ENCODE measurements at places on chromosomes 7 and 10.
A peak's percentile ranks its signal among the peaks of the same experiment; 100 is the strongest.

DNA sequence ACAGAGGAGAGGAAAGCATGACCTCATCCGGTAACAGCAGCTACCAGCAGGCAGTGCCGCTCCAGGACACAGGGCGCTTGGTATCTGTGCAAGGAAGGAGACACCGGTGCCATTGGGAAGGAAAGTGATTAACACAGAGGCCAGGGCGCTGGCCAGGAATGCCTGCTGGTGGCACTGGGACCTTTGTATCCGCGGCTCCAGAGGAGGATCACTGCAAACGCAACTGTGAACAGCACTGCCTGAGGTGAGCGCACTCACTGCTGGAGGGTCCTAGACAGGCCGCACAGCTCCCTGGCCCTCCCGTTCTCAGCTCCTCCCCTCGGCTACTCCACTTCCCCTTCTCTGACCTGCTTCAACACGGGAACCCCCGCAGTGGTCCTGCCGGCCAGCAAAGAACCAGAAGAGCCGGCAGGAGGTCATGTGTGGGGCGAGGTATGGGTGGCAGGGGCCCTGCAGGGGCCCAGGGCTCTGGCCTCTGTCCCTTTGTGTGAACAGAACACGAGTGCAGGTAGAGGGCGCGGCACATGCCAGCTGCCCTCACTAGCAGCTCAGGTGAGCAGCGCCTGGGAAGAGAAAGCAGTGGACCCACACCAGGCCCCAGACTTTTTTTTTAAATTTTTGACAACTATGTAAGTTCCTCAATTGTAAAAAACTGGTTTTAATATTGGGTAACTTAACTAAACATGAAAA is 107.6 kb downstream of the VIPR2 start:
- no peaks in the 10 kb centered on the region for H3K36me3 ChIP-seq
- H3K27me3 ChIP-seq = peaks cover 14% of the 10 kb centered on the region
- no peak for DNase-seq
- no peaks in the 10 kb centered on the region for H3K4me1 ChIP-seq
- no peak overlapping the region for H3K4me3 ChIP-seq

GRCh38 chr10:78953113-78953798 is 115.5 kb upstream of the ZMIZ1 start:
- no peaks in the 10 kb centered on the region for H3K4me1 ChIP-seq
- H3K27me3 ChIP-seq = peaks cover 20% of the 10 kb centered on the region
- no peak for DNase-seq
- no peak overlapping the region for H3K27ac ChIP-seq
- H3K36me3 ChIP-seq = no peaks in the 10 kb centered on the region

DNA sequence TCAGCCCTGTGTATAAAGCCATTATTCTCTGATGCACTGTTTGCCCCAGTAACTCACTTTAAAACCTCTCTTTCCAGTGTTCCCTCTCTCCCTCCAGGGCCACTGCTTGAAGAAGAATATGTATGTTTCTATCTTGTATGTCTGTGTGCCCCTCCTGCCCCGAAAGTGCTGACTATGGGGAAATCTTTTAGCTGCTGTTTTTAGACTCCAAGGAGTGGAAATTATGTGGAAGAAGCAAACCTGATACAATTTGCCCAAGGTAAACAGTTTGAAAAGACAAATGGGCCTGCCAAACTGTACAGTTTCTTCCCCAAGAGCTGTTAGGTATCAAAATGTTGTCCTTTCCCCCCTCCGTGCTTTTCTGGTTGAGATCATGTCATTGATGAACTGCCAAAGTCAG is 3.4 kb downstream of the ADRA2A start:
- peak overlapping the region; percentile 44 for H3K4me3 ChIP-seq
- peaks cover 20% of the 10 kb centered on the region for H3K4me1 ChIP-seq
- H3K36me3 ChIP-seq = no peaks in the 10 kb centered on the region
- no peak for DNase-seq
- peaks cover 51% of the 10 kb centered on the region for H3K27me3 ChIP-seq

- peaks cover 3% of the 10 kb centered on the region for H3K4me1 ChIP-seq
- H3K27ac ChIP-seq = no peak overlapping the region
- peaks cover 76% of the 10 kb centered on the region for H3K27me3 ChIP-seq
- DNase-seq = no peak
- H3K36me3 ChIP-seq = peaks cover 11% of the 10 kb centered on the region
Observed at GRCh38 chr7:127258111-127258510, 5.4 kb upstream of the GRM8 start.

GRCh38 chr7:124688991-124689390 is 76.6 kb downstream of the GPR37 start:
- no peak overlapping the region for H3K4me3 ChIP-seq
- no peak overlapping the region for H3K27ac ChIP-seq
- no peaks in the 10 kb centered on the region for H3K27me3 ChIP-seq

DNA sequence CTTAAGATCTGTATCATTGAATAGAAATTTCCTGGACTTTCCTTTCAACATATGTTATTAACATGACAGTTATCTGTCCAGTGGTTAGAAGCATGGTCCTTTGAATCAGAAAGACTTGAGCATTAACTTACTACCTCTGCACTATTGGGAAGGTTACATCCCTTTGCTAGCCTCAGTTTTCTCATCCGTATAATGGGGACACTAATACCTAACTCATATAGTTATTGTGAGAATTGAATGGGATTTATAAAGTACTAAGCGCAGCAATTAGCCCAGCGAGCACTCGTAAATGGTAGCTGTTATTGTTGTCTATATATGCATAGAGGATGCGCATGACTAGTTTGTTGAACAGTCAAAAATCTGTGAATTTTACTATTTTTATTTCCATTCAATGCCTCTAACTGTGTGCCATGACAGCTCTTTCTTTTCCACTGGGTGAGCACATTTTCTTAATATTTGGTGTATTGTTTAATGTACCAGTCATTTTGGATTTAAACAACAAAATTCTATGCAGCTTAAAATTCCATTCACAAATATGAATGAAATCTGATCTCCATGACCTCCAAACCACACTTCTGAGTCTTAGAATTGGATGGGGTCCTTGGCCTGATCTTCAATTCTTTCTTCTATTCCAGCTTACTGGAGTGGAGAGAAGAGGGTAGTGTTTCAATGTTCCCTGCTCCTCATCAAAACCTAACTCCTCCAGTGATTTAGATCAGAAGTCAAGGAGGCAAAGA is 65.0 kb downstream of the CACNB2 start:
- H3K36me3 ChIP-seq = no peaks in the 10 kb centered on the region
- H3K4me3 ChIP-seq = no peak overlapping the region
- H3K27ac ChIP-seq = no peak overlapping the region
- no peak for DNase-seq

DNA sequence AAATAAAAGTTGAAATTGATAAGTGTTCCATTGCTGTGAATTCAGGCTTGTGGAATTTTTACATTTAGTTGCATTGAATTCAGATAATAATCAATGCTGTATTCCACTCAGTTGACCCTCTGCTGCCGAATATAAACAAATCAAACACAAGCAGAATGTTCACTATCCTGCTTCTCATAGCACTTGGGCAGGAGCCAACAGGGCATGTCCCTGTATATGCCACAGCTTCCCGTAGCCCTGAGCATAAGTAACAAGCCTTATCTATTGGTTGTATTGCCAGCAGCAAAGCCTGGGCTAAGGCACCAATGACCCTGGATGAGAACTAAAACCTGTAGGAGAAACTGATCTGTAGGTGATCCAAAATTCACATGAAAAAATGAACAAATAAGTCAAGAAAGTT is 145.9 kb downstream of the ARHGAP12 start:
- no peaks in the 10 kb centered on the region for H3K4me1 ChIP-seq
- no peak overlapping the region for H3K27ac ChIP-seq
- no peaks in the 10 kb centered on the region for H3K36me3 ChIP-seq
- no peak for DNase-seq

- H3K4me1 ChIP-seq = peaks cover 3% of the 10 kb centered on the region
- no peak overlapping the region for H3K27ac ChIP-seq
- no peaks in the 10 kb centered on the region for H3K27me3 ChIP-seq
- no peak for DNase-seq
- H3K4me3 ChIP-seq = no peak overlapping the region
Observed at GRCh38 chr10:96964131-96964530, 132.0 kb downstream of the LCOR start.

- no peak for DNase-seq
- no peaks in the 10 kb centered on the region for H3K27me3 ChIP-seq
- H3K36me3 ChIP-seq = no peaks in the 10 kb centered on the region
- H3K4me1 ChIP-seq = no peaks in the 10 kb centered on the region
Observed at GRCh38 chr7:11177793-11178192, 204.1 kb downstream of the PHF14 start.

DNA sequence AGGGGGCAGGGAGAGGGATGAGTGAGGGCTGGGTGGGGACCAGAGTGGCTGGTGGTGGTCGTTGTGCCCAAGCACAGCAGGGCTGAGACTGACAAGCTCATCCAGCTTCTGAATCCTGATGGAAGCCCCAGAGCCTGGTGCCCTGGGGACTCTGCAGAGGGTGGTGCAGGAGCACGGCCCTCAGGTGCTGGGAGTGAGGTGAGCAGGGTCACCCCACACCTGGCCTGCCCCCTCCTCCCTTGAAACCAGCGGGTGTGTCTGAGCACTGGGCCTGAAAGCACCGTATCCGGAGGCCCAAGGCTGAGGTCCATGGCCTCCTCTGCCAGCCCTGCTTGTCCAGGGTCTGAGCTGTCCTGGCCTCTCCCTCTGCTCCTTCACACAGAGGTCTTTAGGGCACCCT is 218.2 kb downstream of the ZNF248 start:
- H3K4me3 ChIP-seq = no peak overlapping the region
- H3K27me3 ChIP-seq = no peaks in the 10 kb centered on the region
- H3K36me3 ChIP-seq = no peaks in the 10 kb centered on the region
- no peak for DNase-seq

GRCh38 chr10:122656308-122656705 is 43.3 kb downstream of the C10orf120 start:
- H3K27me3 ChIP-seq = peaks cover 37% of the 10 kb centered on the region
- H3K4me1 ChIP-seq = no peaks in the 10 kb centered on the region
- no peak for DNase-seq
- H3K4me3 ChIP-seq = no peak overlapping the region

- H3K27ac ChIP-seq = peak overlapping the region; percentile 99
- H3K36me3 ChIP-seq = no peaks in the 10 kb centered on the region
- peaks cover 70% of the 10 kb centered on the region for H3K4me1 ChIP-seq
Observed at GRCh38 chr10:95840121-95840520, 67.7 kb upstream of the CC2D2B start.

GRCh38 chr7:120402079-120402767 is 129.2 kb downstream of the KCND2 start:
- no peak overlapping the region for H3K27ac ChIP-seq
- no peaks in the 10 kb centered on the region for H3K4me1 ChIP-seq
- no peak for DNase-seq

DNA sequence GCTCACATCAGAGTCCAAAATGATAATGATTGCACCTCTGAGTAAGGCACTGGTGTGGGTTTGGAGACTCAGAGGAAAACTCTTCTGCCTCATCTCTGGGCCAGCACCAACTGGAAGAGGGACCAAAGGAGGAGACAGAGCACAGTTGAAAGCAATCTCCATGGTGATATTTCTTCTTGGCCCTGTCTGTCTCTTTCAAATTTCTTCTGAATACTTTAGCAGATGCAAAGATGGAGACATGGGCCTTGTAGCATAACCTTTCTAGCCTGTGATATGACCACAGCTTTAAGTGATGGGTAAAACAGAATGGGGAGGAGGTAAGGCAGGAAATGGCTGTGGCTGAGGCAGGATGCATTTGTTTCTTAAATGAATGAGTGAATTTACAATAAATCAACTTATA is 12.2 kb upstream of the GIMAP7 start:
- no peaks in the 10 kb centered on the region for H3K4me1 ChIP-seq
- no peak for DNase-seq
- H3K4me3 ChIP-seq = no peak overlapping the region
- H3K36me3 ChIP-seq = no peaks in the 10 kb centered on the region

DNA sequence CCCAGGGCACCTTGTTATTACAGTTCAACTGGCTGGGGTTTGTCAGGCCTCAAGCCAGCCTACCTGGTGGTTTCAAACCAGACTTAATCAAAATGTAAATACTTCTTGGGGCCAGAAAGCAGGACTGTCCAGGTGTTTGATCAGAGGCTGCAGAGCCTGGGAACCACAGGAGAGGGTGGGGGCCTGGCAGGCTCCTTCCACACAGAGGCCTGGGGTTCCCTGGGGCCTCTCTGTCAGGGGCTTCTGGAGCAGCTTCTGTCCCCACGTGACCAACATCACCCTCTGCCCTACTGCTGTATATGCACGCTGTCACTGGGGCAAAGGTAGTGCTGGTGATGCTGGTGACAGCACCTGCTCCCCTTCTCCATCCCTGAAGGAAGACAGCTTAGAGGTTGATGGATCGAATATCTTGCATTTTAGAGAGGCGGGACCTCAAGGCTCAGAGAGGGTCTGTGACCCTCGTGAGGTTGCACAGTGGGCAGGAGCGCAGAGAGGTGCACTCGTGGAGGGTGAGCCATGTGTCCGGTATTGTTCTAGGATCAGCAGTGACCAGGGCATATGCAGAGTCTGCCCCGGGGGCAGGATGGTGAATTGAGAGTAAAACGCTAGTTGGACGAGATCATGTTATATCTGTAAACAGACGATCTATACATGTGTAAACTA is 95.4 kb downstream of the GRK5 start:
- H3K27me3 ChIP-seq = no peaks in the 10 kb centered on the region
- no peak overlapping the region for H3K4me3 ChIP-seq
- no peak for DNase-seq
- H3K4me1 ChIP-seq = peaks cover 75% of the 10 kb centered on the region
- peaks cover 3% of the 10 kb centered on the region for H3K36me3 ChIP-seq

DNA sequence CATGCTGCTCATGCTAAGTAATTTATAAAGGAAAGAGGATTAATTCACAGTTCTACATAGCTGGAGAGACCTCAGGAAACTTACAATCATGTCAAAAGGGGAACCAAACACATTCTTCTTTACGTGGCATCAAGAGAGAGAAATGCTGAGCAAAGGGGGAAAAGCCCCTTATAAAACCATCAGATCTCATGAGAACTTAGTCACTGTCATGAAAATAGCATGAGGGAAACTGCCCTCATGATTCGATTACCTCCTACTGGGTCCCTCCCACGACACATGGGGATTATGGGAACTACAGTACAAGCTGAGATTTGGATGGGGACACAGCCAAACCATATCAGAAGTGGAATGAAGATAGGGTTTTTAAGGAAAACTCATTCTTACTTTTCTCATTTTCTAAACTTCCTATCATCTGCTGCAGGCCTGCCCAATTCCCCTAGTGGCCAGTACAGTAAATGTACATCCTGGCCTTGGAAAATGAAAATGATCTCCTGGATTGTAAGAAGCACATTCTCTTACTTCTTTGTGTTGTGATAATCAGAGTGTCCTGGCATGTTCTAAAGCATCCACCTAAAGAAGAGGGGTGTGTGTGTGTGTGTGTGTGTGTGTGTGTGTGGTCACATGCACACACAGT is 421.5 kb downstream of the LRMDA start:
- no peak for DNase-seq
- H3K27ac ChIP-seq = no peak overlapping the region
- H3K4me1 ChIP-seq = no peaks in the 10 kb centered on the region
- no peak overlapping the region for H3K4me3 ChIP-seq
- no peaks in the 10 kb centered on the region for H3K36me3 ChIP-seq
- H3K27me3 ChIP-seq = no peaks in the 10 kb centered on the region

DNA sequence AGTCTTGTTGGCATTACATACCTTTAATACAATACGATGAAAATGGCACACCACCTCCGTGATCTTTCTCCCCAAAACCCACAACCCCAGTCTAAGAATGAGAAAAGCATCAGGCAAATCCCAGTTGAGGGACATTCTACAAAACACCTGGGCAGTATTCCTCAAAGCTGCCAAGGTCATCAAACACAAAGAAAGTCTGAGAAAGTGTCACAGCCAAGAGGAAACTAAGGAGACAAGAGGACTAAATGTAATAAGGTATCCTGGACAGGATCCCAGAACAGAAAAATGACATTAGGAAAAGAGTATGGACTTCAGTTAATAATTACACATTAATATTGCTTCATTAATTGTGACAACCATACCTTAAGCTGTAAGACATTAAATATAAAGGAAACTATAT is 14.5 kb upstream of the FRMD4A start:
- H3K4me3 ChIP-seq = no peak overlapping the region
- no peak for DNase-seq
- peaks cover 50% of the 10 kb centered on the region for H3K27me3 ChIP-seq
- no peaks in the 10 kb centered on the region for H3K4me1 ChIP-seq
- H3K27ac ChIP-seq = no peak overlapping the region
